ENCODE measurements at places on chromosomes 6 and 20. TPM values are rescaled to one million over a fixed set of nuclear protein-coding genes. Genes with fewer than 3 reads are reported as not detected.

Gene EYA2
- not detected for total RNA-seq

Gene PRSS35
- total RNA-seq, result not detected

Gene MOG
- total RNA-seq, result not detected

Gene CGA
- not detected for total RNA-seq

Gene ADAM33
- not detected for total RNA-seq

Gene SLC22A2
- total RNA-seq, result not detected

Gene TGM3
- total RNA-seq, result not detected

Measured in activated T-cell treated with anti-CD3 and anti-CD28 coated beads, Interleukin-2, amount 50 U/mL, for 72 hours (primary cell).